ENCODE measurements at places on chromosomes 5 and 9.

GRCh38 chr9:137960496-137960895 is 82.9 kb downstream of the CACNA1B start:
- no peak for DNase-seq

DNA sequence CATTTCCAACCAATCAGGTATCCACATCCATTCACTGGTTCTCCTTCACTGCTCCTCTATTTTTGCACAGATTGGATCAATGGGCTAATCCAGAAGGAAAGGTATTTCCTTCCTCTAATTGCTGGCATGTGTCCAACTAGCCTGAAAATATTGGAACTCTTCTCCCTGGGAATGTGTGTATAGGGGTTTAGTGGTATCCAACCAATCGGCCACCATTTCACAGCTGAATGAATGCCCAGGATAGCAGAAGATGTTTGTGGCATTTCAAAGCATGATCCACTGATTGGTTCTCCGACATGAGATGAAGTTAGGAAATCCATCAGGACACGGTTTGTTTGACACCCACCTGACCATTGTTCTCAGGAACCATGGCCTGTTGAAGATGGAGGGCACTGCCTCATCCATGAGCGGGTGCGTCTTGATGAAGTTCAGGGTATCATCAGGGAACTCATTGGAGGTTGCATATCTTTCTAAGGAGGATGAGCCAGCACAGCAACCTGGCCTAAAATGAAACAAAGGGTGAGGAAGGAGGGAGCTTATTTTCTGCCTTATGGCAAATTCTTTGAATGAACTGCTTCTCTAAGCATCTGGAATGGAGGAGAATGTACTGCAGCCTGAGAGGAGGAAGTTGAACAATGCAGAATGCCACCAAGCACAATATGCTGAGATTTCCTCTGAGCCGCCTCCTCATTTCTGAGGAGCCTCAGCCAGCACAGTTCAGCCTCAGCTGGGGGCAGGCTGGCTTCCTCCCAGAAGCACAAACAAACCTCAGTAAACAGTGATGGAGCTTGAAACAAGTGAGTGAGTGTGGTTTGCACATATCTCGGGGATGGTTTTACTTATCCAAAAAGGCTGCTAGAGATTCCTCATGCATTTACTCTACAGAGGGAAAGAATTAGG is 94.6 kb downstream of the SEMA6A start:
- DNase-seq = no peak

- DNase-seq = no peak
Observed at GRCh38 chr5:177426566-177427210, at the start of gene GRK6. Gene GRK6, plus strand, starts transcription at chr5:177426676. Its CDS starts 170 bp downstream, at chr5:177426846.

GRCh38 chr5:176822793-176823481 is 12.6 kb downstream of the UNC5A start:
- DNase-seq = no peak

DNA sequence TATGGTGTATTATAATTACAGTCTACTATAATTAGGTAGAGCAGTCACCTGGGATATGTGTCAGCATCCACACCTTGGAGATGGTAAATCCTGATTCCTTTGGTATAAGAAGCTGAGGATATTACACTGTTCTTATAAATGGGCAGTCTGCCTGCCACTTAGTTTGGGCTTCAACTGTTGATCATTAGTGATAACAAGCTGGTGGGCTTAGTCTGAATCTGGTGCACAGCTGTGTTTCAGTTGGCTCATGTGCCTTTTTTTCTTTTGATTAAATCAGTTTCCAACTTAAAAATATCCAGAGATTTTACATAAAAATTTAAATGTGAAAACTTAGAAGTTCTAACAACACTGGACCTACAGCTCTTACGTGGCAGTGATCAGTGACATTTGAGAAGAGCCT is 21.2 kb downstream of the LVRN start:
- no peak for DNase-seq

DNA sequence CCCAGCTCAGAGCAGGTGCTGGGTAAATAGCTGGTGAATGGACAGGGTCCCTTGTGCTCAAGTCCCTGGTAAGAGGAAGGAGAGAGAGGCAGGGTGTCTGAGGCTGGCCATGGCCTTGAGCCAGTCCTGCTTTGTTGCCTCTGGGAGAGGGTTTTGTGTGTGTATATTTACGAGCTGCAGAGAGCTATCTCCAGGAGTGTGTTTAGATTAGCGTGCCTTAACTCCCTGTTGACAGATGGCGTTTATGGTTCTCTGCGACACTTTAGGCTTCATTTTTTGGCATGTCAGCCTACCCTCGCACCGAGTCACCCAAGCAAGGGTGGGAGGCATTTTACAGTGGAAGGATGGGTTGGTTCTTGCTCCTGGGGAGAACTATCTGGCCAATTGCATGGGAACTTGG is 22.2 kb downstream of the HMCN2 start:
- DNase-seq = no peak

GRCh38 chr9:132744881-132745755 is 74.9 kb downstream of the GTF3C4 start:
- DNase-seq = no peak

DNA sequence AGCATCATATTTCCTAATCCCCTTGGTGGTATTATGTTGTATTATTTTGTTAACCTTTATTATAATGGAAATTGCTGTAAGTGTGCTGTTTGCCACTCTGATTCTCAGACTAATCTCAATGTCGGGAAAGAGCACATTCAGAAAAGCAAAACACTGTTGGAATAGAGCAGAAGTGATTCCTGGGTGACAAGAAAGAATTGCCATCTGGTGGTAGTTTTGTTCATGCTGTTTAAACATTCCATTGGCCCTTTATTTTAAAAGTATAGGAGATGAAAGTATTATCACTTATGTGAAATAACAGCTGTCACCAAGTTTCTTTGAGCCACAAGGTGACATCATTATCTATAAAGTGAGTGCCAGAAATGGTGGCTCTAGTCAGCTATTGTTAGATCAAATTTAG is 301.3 kb upstream of the SGCD start:
- no peak for DNase-seq

- DNase-seq = no peak
Observed at GRCh38 chr9:112046181-112046580, 128.9 kb downstream of the SUSD1 start.

DNA sequence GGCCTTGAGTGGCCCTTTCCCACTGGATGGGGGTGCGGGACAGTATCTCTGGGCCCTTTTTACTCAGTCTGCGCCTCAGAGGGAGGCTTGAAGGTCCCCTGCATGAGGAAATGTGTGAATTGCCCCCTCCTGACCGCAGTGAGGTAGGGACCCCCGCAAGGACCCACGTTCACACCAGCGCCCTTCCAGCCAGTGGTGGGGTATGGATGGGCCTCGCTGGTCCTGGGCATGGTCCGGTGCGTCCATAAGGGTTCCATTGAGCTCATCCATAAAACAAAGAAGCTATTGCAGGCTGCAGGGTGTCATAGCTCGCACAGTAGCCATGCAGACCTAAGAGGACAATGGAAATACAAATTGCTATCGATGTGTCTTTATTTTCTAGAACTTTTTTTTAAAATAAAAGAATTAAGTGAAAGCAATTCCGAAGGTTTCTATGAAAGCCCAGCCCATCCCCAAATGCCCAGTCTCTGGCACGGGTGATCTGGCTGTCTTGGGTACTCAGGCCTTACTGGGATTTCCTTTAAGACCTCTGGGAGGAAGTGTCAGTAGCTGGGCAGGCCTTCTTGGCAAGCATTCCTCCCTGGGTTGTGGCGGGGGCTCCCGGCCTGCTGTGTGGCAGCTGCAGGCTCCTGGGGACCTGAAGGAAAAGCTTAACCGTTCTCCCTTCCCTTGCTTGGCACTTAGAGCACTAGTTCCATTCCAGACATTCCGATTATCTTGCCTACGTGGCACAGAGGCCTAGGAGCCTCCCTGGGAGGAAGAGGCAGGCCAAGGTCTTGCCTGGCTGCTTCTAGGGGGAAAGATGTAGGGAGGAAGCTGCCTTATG is 1.5 kb upstream of the SEMA5A start:
- peak; percentile 15 for DNase-seq

- peak; percentile 49 for DNase-seq
Observed at GRCh38 chr9:99433555-99433954, 211.5 kb downstream of the SEC61B start.

- DNase-seq = no peak
Observed at GRCh38 chr5:9239071-9239470, 306.8 kb downstream of the SEMA5A start.

GRCh38 chr5:107356891-107357290 is 313.8 kb downstream of the EFNA5 start:
- DNase-seq = no peak

- no peak for DNase-seq
Observed at GRCh38 chr5:90020575-90021538, 388.7 kb downstream of the CETN3 start.

- no peak for DNase-seq
Observed at GRCh38 chr9:135665795-135666189, 2.7 kb downstream of the LCN9 start.

DNA sequence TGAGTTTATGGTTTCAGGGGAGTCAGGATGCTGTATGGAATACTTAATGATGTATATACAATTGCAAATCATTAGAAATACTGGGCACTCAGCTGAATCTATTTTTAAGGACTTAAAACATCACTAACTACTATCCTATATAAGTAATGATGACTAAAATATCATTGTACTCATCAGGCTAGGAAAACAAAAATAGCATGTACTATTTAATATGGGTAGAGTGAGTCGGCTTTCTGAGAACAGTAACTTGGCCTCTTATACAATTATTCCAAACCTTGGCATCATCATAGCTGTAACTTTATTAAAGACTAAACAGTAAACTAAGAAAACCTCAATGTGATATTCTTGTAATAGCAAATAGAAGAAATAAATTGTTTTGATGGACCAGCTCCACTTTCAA is 94.5 kb downstream of the PJA2 start:
- no peak for DNase-seq

GRCh38 chr5:78923622-78923970 is 61.5 kb downstream of the ARSB start:
- no peak for DNase-seq

- DNase-seq = no peak
Observed at GRCh38 chr5:159525117-159525516, 194.8 kb upstream of the IL12B start.

GRCh38 chr5:6632324-6632887 is 438 bp downstream of the NSUN2 start:
- no peak for DNase-seq

GRCh38 chr9:98886691-98887229 is 56.9 kb upstream of the COL15A1 start:
- DNase-seq = no peak

GRCh38 chr9:127751269-127752054 is 16.4 kb upstream of the TOR2A start:
- no peak for DNase-seq

- no peak for DNase-seq
Observed at GRCh38 chr5:11527652-11528349, 376.4 kb downstream of the CTNND2 start.

- no peak for DNase-seq
Observed at GRCh38 chr9:77575785-77576184, 72.3 kb downstream of the GNA14 start.

DNA sequence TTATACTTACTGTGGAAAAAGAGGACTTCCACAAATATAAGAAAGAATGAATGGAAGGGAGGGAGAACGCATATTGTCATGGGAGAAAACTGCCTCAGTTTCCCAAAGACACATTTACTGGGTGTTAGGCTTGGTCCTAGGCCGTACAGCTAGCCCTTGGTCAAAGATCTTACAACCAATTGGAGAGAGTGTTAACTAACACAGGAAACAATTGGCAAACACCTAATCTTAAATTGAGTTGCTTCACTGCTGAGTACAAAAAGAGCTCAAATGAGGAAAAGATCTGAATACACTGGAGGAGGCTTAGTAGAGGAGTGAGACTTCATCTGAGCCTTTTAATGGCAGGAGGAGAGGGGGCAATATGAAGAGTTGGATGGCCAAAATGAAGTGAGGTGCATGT is 161.7 kb downstream of the GLIS3 start:
- DNase-seq = no peak

DNA sequence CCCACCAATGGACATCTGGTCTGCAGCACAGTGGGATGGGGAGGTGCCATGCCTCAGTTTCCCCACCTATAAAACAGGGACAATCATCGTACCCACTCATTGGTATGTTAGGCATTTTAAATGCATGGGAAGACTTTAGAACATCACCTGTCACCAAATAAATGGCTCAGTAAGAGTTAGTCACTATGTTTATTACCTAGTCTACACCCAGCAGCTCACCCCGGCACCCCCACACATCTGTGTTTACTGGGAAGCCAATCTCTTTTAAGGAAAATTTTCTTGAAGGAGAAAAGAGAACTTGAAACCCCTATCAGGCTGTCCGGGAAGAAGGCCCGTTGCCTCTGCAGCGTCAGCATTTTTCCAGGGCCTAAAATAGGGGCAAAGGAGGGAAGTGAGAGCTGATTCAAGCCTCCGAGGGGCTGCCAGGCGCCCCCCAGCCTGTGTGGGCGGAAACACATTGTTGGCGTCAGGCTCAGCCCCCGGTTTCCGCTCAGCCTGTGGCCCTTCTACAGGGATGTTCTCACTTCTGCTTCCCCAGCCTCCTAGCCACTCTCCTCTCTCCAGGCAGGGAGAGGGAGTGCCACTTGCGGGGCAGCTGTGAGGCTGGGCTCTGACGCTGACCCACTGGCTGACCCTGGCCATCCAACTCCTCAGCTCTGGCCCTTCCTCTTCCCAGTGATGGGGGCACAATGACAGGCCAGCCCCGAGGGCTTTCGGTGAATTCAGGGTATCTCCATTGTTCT is 4.6 kb downstream of the CSF1R start:
- no peak for DNase-seq

DNA sequence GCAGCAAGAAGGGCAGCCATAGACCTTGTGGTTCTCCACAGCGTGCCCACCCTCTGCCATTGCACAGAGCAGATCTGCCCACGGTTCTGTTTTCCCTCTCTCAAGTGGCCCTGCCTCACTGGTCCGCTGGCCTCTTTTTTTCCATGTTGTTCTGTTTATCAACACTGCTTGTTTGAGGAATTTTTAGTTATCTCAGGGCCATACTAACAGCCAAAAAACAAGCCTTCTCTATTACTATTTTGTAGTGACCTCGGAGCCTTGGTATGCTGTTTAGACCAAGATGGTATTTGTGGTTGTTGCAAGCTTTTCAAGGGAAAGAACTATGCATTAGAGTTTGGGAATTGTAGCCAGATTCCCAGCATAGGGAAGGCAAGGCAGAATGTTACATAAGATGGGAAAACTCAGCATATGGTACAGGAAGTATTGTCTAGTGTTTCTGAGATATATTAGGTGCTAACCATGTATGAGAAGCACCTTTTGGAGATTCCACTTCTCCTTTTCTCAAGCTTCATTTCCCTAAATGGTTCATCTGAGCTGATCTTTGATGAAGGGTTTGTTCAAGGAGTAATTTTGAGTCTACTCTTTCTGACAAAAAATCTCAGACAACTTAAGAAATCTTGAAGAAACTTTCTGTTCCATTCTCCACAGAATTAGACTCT is 54.3 kb downstream of the NUP214 start:
- no peak for DNase-seq

DNA sequence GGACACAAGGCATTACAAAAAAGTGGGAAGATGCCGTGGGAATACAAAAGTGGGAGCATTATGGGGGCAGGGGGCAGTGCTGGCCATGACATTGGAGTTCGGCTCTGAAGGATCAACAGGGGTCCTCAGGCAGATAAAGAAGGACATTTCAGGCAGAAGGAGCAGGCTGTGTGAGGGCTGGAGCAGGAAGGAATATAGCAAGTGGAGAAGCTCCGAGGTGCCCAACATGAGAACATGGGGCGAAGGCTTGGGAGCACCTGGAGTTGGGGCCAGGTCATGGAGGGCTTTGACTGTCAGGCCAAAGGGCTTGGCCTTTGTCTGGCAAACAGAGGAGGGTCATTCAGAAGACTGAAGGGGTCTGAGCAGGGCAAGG is 2.5 kb downstream of the B4GALT7 start:
- DNase-seq = no peak
